ENCODE measurements at places on chromosomes 16 and 17.

DNA sequence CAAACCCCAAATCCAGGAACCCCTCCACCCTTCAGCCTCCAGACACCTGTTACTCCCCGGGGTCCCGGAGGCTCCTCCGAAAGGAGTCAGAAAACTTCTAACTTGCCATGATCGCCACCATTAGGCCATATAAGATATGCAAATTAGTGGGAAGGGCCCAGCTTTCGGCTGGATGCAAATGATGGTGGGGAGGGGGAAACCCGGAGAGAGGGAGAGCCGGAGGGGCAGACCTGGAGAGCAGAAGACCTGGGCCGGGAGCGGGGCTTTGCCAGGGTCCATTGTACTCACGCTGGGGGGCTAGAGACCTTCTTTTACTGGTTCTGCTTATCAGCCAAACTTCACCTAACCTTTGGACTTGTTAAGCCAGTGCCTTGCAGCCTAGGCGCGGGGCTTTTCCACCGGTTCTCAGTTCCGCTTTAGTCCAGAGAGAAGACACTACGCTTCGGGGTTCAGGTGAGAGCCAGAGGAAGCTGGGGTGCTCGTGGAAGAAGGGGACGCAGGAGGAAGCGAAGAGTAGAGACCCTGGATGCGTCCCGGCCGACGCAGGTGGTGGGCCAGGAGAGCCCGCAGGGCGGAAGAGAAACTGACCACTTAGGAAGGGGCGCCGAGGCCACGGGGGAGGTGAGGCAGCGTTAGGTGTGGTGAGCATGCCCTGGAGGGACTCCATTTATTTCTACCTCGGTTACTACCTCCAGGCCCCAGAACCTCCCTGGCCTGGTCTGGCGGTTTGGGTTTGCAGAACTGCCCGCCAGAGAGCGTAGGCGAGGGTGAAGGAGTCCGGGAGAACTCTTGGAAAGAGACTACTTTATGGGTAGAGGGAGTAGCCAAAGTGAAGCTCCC lies at the start of gene HNF1B:
Gene HNF1B, minus strand, starts transcription at position 99 of the 840 bp plus-strand sequence. CDS start 175 bp downstream, outside the sequence.
- no peak for DNase-seq

DNA sequence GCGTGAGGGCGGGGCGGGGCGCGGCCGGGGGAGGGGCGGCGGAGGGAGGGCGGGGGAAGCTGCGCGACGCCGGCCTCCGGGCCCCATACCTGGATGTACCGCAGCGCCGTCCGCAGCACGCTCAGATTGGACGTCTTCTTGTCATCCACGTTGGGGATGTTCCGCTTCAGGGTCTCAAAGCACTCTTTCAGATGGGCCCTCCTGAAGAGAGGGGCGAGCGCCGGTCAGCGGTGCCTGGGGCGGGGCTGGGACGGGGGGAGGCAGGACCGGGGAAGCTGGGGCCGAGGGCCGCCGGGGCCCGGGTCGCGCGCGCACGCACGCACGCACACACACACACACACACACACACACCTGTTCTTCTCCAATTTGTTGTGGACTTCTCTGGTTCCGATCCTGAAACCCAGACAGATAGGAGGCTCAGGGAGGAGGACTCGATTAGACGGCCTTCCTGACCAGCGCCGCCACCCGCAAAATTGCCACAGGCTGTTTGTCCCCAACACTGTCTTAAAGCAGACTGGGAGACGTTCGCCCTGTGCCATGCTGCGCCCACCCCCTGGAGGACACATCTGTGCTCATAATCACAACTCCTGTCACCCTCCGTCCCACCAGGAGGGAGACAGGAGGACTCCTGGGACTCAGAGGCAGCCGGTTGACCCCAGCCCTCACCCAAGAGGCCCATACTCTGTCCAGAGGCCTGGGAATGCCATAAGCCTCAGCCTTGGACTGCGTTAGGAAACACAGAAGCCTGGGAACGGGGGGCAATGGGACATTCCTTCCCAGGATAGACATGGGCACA lies 6.7 kb downstream of the MNT start:
- DNase-seq: no peak

DNA sequence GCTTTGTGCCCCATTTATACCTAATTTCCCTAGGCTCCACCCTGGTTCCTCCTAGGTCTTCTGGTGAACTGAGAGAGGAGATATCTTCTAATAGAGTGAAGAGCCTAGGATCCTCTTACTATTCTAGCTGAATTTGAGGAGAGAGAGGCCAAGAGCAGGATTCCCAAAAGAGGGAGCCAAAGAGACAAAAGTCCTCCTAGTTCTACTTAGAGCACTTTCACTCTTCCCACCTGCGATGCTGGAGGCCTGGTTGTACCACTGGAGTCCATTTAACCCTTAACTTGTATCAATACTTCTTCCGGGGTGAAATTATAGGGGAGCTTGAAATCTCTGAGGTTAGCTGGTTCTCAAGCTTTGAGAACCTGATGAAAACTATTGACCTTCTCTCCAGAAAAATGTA lies 3.4 kb upstream of the SSH2 start:
- DNase-seq: no peak

- no peak for DNase-seq
Observed at GRCh38 chr16:88914750-88915368, 48.4 kb upstream of the PABPN1L start.

- DNase-seq: no peak
Observed at GRCh38 chr16:74575807-74576643, 30.9 kb downstream of the GLG1 start.

DNA sequence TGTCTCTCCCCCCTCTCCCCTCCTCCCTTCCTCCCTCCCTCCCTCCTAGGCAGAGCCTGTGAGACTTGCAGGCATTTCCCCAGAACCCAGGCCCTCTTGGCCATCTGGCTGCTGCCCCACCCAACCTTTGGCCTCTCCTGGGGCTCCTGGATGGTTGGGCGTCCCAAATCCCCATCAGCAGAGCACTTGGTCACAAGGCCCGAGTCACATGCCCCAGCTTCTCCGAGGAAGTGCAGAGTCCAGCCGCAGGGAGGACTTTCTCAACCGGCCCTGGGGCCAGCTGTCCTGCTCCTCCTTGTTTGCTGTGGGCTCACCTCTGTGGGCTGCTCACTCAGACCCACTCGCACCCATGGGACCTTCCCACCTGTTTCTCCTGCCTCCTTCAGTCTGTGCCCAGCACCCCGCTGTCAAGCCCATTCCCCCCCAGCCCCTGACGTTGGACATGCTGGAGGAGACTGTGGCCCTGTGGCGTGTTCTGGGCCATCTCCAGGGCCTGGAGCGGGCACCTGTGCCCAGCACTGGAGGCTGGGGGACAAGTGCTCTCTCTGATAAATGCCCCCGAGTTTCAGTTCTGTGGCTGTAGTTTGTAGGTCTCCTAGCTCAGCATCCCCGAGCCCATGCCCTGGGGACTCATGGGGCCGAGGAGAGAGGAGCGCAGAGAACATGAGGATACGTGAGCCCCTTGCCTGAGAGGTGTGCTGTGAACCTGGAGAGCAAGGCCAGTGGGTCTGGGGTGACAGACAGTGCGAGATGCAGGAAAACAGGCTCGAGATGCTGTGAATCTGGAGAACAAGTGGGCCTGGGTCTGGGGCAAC lies 42.3 kb upstream of the ZNF750 start:
- no peak for DNase-seq
